ENCODE measurements at places on chromosomes 2 and 18. TPM values are rescaled to one million over a fixed set of nuclear protein-coding genes. Genes with fewer than 3 reads are reported as not detected.

RPRM gene
- polyA plus RNA-seq, result 3.2 TPM

IL36G gene
- 0.51 TPM for polyA plus RNA-seq

BOLL gene
- polyA plus RNA-seq, result 0.09 TPM

DCDC2C gene
- 0.33 TPM for polyA plus RNA-seq

RTKN gene
- polyA plus RNA-seq, result 105 TPM

RMDN2 gene
- 23.9 TPM for polyA plus RNA-seq

ADD2 gene
- 4.0 TPM for polyA plus RNA-seq

ANKRD62 gene
- polyA plus RNA-seq, result 0.01 TPM

HNMT gene
- polyA plus RNA-seq, result 71.1 TPM

Measured in large intestine (tissue), 12 donors.